ENCODE measurements at places on chromosomes 2 and 18.

- DNase-seq = no peak
- no peaks in the 10 kb centered on the region for H3K27me3 ChIP-seq
- H3K27ac ChIP-seq = no peak overlapping the region
- no peak overlapping the region for H3K4me3 ChIP-seq
These were observed 320.3 kb downstream of the GPD2 start for GRCh38 chr2:156756516-156756915.

- peaks cover 9% of the 10 kb centered on the region for H3K27me3 ChIP-seq
- no peaks in the 10 kb centered on the region for H3K4me1 ChIP-seq
- H3K4me3 ChIP-seq = no peak overlapping the region
- no peak overlapping the region for H3K27ac ChIP-seq
- H3K36me3 ChIP-seq = no peaks in the 10 kb centered on the region
These were observed 31.9 kb upstream of the LDLRAD4 start for GRCh38 chr18:13186687-13187086.

GRCh38 chr2:207071820-207072219, 93.9 kb downstream of the KLF7 start:
- no peak for DNase-seq
- no peaks in the 10 kb centered on the region for H3K27me3 ChIP-seq
- H3K4me1 ChIP-seq = no peaks in the 10 kb centered on the region
- H3K4me3 ChIP-seq = no peak overlapping the region

DNA sequence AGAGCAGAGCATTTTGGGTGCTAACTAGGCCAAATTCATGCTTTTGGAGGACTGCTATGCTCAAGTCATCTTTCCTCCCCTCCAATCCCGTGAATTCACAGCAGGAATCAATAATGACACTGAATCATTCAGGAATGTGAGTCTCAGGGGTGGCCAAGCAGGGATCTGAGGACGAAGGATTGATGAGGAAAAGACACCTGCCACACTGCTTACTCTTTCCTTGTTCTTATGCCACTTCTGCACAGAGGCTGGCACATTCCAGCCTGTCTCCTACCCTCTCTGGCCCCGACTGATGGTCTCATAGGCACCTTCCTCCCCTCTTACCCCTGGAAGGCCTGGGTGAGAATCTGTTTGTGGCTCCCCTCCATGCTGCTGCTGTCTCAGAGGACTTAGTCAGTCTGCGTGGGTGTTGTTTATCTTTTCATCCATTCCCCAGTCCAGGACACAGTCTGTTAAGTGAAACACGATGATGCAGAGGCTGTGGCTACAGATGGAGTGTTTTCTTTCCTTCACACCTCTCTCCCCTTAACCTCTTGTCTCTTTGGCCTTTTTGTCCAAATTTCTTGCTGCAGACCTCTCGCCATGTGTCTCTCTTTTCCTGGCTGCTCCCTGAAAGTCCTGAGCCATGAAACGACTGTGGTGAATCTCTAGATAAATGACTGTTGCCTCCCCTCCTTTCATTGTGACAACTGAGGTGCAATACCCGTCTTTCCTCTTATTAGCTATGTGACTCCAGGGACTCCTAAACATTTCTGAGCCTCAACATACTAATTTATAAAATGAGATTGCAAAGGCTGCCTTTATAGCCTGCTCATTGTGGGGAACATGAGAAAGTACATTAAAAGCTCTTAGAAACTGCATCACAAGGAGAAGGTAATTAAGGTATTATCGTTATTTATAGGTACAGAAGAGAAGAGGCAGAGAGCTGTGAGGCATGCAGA, 86.9 kb downstream of the RDH14 start:
- peak overlapping the region; percentile 78 for H3K27ac ChIP-seq
- no peaks in the 10 kb centered on the region for H3K27me3 ChIP-seq
- no peaks in the 10 kb centered on the region for H3K36me3 ChIP-seq
- H3K4me1 ChIP-seq = peaks cover 17% of the 10 kb centered on the region
- peak overlapping the region; percentile 5 for H3K4me3 ChIP-seq

GRCh38 chr2:9232886-9233285, 26.3 kb downstream of the ASAP2 start:
- H3K27ac ChIP-seq = peak overlapping the region; percentile 92
- H3K36me3 ChIP-seq = no peaks in the 10 kb centered on the region
- H3K4me3 ChIP-seq = peak overlapping the region; percentile 1
- peaks cover 91% of the 10 kb centered on the region for H3K4me1 ChIP-seq
- peak; percentile 92 for DNase-seq

DNA sequence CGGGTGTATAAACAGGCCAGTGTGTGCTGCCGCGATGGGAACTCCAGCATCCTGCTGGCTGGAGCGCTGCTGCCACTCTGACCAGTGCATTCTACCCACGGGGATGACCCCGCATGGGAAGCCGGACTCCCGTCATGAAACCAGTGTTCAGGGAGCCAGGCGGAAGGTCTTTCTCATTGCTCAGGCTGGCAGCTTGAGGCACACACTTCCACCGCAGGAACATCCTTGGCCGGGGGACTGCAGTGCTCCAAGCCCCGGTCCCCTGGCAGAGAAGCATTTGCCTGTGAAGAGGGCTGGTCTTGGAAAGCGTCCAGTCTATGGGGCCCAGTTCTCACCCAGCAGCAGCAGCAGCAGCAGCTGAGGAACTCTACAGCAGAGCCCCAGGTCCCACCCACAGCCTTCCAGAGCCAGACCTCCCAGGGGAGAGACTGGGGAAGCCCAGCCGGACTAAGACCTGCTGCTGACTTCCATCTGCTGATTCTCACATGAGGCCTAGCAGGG, 235.9 kb downstream of the KLHL29 start:
- H3K27me3 ChIP-seq = peaks cover 7% of the 10 kb centered on the region
- H3K4me1 ChIP-seq = no peaks in the 10 kb centered on the region
- DNase-seq = peak; percentile 14

GRCh38 chr2:95329401-95329800, 32.3 kb downstream of the KCNIP3 start:
- no peak for DNase-seq
- H3K4me3 ChIP-seq = no peak overlapping the region
- no peaks in the 10 kb centered on the region for H3K27me3 ChIP-seq
- H3K36me3 ChIP-seq = no peaks in the 10 kb centered on the region

DNA sequence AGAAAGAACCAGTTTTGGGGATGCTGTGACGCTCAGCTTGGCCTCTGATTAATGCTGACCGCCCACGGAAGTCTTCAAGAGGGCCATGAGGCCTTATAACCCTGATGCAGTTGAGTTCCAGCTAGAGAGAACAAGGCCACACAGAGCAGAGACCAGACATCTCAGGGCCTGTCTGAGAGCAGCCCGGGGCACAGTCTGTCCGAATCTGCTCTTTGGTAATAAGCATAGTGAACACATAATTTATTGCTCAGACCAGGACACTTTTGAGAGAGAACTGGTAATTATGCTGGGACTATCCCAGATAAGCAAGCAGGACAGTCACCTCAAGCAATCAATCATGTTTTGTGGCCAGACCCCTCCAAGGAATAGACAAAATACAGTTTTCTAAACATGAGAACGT, 68.5 kb downstream of the STPG4 start:
- H3K36me3 ChIP-seq = no peaks in the 10 kb centered on the region
- H3K4me3 ChIP-seq = no peak overlapping the region
- peak; percentile 64 for DNase-seq

- H3K27me3 ChIP-seq = no peaks in the 10 kb centered on the region
- no peaks in the 10 kb centered on the region for H3K36me3 ChIP-seq
- no peak for DNase-seq
These were observed 23.1 kb downstream of the SERPINB11 start for GRCh38 chr18:63725682-63726480.

DNA sequence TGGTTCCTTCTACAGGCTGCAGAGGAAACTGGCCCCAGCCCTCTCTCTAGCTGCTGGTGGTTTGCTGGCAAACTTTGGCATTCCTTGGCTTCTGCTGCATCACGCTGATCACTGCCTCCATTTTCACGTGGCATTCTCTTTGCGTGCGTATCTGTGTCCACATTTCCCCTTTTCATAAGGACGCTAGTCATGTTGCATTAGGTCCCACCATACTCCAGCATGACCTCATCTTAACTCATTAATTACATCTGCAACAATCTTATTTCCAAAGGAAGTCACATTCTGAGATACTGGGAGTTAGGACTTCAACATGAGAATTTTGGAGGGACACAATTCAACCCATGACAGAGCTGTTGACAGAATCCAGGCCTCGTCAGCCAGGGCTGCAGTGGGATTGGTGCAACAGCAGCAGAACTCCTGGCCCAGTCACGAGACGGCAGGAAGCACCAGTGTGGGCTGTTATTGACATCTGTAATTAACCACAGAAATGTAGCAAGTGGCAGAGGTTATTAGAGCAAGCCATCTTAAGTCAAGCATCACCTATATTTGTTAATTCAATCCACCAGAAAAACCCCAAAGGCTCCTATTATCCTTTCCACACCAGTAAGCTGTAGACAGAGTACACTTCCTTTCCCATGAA, 132.4 kb downstream of the TMEM163 start:
- no peaks in the 10 kb centered on the region for H3K36me3 ChIP-seq
- no peak for DNase-seq
- H3K4me3 ChIP-seq = no peak overlapping the region
- no peak overlapping the region for H3K27ac ChIP-seq
- no peaks in the 10 kb centered on the region for H3K27me3 ChIP-seq

- no peak overlapping the region for H3K27ac ChIP-seq
- DNase-seq = peak; percentile 40
- no peaks in the 10 kb centered on the region for H3K36me3 ChIP-seq
- H3K27me3 ChIP-seq = no peaks in the 10 kb centered on the region
- H3K4me3 ChIP-seq = no peak overlapping the region
These were observed 142.2 kb upstream of the PXDN start for GRCh38 chr2:1886405-1886992.

- no peak overlapping the region for H3K4me3 ChIP-seq
- no peak overlapping the region for H3K27ac ChIP-seq
- no peak for DNase-seq
- H3K27me3 ChIP-seq = no peaks in the 10 kb centered on the region
- no peaks in the 10 kb centered on the region for H3K36me3 ChIP-seq
These were observed 140.1 kb downstream of the NR4A2 start for GRCh38 chr2:156192468-156192867.

GRCh38 chr2:105262651-105263091, 21.1 kb downstream of the GPR45 start:
- no peaks in the 10 kb centered on the region for H3K36me3 ChIP-seq
- H3K27me3 ChIP-seq = no peaks in the 10 kb centered on the region
- H3K4me1 ChIP-seq = peaks cover 15% of the 10 kb centered on the region
- peak; percentile 40 for DNase-seq
- no peak overlapping the region for H3K27ac ChIP-seq

DNA sequence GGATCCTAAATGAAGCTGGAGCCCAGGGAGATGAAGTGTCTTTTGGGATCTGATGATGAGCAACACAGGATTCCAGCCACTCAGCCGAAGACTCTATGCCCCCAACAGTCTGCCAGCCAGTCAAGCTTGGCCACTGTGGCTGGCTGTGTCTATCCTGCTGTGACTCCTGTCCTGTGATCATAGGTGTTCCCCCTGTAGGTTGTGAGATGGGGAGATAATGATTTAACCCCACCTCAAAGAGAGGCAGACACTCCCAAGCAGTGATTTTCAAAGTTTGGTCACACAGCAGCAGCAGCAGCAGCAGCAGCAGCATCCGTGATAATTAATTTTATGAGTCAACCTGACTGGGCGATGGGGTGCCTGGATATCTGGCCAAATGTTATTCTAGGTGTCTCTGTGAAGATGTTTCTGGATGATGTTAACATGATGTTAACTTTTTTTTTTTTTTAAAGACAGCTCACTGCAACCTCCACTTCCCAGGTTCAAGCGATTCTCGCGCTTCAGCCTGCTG, 21.4 kb upstream of the RHOB start:
- H3K27ac ChIP-seq = no peak overlapping the region
- H3K36me3 ChIP-seq = no peaks in the 10 kb centered on the region
- H3K4me1 ChIP-seq = peaks cover 25% of the 10 kb centered on the region
- DNase-seq = peak; percentile 64
- H3K4me3 ChIP-seq = no peak overlapping the region

- no peak overlapping the region for H3K27ac ChIP-seq
- no peaks in the 10 kb centered on the region for H3K4me1 ChIP-seq
- no peaks in the 10 kb centered on the region for H3K27me3 ChIP-seq
- H3K36me3 ChIP-seq = no peaks in the 10 kb centered on the region
- DNase-seq = no peak
These were observed 807.4 kb upstream of the POU3F3 start for GRCh38 chr2:104046466-104046865.

All from astrocyte (in vitro differentiated cells and primary cell).